ENCODE measurements at places on chromosomes 13 and 19. TPM values are rescaled to one million over a fixed set of nuclear protein-coding genes. Genes with fewer than 3 reads are reported as not detected.

DNA sequence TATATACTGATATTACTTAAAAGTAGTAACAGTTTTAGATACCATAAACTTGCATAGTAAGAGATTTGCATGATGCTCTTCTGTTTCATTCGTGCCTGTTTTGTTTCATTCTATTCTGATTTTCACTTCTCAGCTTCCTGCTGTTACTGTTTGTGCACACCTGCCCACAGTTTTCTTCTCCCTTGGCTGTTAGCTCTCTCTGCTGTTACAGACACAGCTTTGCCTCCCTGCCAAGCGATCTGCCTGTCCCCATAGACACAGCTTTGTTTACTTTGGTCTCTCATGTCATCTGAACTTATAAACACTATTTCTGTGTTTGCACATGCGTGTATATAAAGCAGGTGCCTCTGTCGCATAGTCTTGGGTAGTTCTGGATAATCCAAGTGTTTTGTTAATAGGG lies 21.4 kb upstream of the UPF3A start:
- no peak for DNase-seq

USE1 gene
- 29.8 TPM for total RNA-seq

GNG7 gene
- 0.07 TPM for total RNA-seq

GRCh38 chr13:71587193-71587592 lies 279.8 kb downstream of the DACH1 start:
- no peak for DNase-seq

DNA sequence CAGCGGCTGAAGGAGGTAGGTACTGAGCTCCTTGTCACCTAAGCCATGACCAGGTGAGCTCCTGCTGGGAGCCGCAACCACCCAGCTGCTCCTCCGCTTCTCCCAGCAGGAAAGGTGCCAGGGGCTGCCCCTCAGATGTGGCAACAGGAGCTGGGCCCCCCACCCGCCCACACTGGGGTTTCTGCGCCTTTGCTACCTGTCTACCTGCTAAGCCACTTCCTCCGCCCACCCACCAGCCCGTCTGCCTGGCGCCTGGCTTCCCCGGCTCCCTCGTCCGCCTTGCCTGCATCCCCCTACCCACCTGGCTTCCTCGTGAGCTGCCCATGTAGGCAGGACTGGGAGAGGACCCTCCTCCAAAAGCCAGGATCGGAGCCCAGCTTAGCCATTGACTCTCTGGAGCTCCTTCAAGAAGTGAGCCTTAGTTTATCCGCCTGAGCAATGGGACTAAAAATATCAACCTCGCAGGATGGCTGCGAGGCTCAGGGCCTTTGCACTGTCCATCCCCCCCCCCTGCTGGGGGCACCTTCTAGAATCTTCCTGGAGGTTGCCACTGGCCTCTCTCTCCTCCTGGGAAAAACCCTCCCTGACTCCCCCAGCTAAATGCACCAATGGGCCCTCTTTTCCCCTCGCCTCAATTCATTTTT lies 55.8 kb upstream of the KLF2 start:
- DNase-seq = no peak

DNA sequence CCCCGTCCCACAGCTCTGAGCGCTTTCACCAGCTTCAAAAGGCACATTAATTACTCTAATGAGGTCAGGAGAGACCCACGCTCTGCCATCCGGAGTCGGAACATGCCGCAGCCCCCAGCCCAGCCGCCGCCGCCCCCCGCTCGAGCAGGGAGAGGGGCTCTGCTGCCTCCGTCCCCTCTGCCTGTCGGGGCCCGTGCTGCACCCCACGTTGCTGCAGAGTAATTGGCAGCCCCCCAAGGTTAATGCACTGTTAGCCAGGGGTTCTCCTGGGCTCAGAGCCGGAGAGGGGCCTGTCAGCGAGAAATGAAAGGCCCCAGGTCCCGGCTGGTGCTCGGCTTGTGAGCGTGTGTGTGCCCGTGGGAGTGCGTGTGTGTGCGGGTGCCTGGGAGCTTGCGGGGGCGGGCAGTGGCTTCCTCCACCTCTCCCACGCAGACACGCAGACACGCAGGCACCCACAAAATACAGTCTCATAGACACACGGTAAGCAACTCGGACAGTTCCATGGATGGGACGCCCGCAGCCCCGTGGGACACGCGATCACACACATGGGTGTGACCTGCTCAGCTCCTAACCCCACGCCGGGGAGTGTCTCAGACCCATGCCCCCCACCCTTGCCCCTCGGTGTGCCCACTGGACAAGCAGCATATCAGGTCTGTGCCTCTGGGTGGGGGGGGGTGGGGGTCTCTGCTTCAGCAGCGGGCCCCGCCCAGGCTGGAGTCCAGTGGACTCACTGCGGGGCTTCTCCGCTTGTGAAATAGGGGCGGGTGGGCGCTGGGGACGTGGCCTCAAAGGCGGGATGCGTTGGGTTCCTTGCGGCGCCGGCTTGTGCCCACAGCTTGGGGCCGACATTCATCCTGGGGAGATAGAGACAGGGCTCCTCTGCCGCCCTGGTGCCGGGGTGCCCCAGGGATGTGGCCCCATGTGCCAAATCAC lies 4.8 kb upstream of the EFNA2 start:
- no peak for DNase-seq

GRCh38 chr19:49749771-49750170 lies 13.3 kb downstream of the TSKS start:
- DNase-seq = no peak

DNA sequence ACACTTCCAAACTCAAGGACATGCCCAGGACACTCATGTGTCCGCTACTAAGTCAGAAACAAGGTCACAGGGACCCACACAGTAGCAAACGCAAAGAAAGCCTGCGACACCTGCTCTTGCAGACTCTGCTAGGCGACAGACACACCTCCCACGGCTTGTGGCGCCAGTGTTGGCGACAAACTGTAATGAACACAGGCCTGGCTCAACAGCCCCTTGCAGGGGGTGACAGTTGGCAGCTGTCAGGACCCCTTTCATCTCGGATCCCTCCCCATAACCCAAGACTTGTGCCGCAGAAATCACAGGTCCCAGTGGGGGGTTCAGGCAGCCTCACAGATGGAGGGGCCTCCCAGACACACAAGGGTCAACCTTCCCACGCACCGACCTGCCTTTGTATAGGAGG lies 364 bp downstream of the CKM start:
- no peak for DNase-seq

DNA sequence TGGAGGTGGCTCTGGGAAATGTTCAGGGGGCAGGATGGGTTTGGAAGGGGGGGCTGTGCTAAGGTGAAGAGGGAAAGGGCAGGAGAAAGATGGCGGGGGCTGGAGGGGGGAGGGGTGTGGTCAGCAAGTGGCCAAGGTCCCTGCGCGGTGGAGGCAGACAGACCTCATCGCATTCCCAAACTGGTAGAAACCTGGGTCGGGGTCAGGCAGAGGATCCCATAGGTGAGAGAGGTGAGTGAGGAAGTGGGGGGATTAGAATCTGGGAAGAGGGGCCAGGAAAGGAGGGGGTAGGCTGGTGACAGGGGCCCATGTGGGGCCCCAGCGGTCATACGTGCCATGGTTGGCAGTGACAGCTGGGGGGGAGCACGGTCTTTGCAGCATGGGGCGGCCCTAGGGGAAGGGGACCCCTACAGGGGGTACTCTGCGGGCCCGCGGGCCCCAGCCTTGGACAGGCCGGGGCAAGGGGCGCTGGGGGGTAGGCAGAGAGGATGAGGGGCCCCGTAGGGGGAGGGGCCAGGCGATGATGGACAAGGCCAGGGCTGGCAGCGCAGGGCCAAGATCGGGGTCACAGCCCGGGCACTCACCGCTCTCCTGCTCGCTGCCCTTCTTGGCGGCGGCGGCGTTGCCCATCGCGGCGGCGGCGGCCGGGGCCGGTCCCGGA lies 514 bp downstream of the PRKACA start:
- DNase-seq = no peak

- DNase-seq = no peak
Measured at GRCh38 chr19:22257381-22257780, 28.9 kb upstream of the ZNF729 start.

DNA sequence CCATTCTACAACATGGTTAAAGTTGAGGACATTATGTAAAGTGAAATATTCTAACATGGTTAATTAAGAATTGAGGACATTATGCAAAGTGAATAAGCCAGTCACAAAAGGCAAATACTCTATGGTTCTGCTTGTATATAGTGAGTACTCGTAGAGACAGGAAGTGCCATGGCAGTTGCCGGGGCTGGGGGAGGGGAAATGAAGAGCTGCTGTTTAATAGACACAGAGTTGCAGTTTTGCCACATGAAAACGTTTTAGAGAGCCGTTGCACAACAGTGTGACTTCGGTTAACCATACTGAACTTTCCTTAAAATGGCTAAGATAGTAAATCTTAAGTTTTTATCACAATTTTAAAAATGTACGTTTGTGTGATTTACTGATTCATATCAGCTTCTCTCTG lies 176.9 kb downstream of the SHISA2 start:
- DNase-seq = peak; percentile 89

- DNase-seq = no peak
Measured at GRCh38 chr19:2457394-2458037, 757 bp upstream of the LMNB2 start.

GRCh38 chr13:53105477-53105876 lies 76.9 kb downstream of the OLFM4 start:
- no peak for DNase-seq

OR7E24 gene
- not detected for total RNA-seq

DAZAP1 gene
- total RNA-seq = 323 TPM

APOC1 gene
- total RNA-seq = 2.1 TPM

POGLUT2 gene
- total RNA-seq = 13.2 TPM

DNA sequence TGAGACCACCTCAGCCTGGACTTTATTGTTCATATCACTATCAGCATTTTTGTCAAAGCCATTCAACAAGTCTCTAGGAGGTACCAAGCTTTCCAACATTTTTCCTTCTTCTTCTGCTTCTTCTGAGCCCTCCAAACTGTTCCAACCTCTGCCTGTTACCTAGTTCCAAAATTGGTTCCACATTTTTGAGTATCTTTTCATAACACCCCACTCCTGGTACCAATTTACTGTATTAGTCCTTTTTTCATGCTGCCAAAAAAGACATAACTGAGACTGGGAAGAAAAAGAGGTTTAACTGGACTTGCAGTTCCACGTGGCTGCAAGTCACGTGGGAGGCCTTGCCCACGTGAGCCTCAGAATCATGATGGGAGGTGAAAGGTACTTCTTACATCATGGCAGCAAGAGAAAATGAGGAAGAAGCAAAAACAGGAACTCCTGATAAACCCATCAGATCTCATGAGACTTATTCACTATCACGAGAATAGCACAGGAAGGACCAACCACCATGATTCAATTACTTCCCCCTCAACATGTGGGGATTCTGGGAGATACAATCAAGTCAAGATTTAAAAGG lies 215.1 kb downstream of the PCDH17 start:
- DNase-seq = no peak

LILRB4 gene
- not detected for total RNA-seq

MEIOSIN gene
- not detected for total RNA-seq

DNA sequence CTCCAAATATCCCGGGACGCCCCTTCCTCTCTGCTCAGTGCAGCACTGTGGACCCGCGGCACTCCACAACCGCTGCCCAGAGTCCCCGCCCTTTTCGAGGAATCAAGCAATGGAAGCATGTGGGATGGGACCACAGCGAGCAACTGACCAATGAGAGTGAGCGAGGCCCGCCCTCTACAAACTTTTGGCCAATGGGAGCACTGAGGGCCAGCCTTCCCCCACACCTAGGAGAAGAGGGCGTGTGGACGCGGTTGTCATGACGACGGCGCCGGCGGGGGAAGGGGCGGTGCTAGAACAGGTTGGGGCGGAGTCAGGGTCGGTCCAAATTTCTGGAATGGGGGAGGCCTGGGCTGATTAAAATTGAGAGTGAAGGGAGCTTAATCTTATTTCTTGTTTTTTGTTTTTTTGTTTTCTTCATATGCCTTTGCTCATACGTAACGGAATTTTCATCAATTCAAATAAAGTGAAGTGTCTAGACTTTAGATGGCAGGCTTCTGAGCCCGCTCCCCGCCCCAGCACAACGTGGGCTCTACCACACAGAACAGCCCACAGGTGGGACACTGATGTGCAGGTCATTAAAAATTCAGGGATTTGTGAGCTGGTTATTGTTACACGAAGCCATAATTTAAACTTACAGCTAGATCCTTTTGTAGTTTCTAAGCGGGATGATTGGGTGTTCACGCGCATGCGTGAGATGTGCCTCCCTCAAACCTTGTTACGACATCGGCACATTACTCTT lies at the start of gene DNAAF3:
Gene DNAAF3 (minus strand): TSS at position 84 of the 739 bp plus-strand sequence. CDS start 200 bp downstream, outside the sequence.
- DNase-seq = peak; percentile 93

DNA sequence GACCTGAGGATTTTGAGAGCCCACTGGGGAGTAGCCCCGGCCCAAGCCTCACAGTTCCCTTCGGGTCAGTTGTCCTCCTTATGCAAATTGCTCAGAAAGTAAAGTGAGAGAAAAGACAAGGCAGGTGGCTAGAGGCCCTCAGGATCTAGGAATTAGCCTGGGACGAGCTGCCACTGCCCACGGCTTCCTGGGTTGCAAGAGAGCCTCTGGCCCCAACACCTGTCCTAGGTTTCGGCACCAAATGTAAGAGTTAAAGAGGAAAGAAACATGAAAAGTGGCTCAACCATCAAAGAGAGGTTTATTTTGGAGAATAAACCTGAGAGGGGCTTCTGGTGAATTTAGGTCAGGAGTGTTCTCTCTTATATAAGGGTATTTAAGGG lies 25.6 kb downstream of the TMEM255B start:
- no peak for DNase-seq

CASP14 gene
- total RNA-seq = not detected

C13orf46 gene
- 0.61 TPM for total RNA-seq

GRCh38 chr19:8515317-8515716 lies 1.4 kb upstream of the ZNF414 start:
- DNase-seq = peak; percentile 92

SSBP4 gene
- total RNA-seq = 154 TPM

GRCh38 chr19:3034656-3035541 lies 5.8 kb upstream of the TLE2 start:
- peak; percentile 86 for DNase-seq

- DNase-seq = peak; percentile 96
Measured at GRCh38 chr19:46346821-46347571, at the start of gene PPP5C. TSS of gene PPP5C (plus strand) at chr19:46347087. CDS start at chr19:46347097, 10 bp downstream.

NXNL1 gene
- not detected for total RNA-seq

DNA sequence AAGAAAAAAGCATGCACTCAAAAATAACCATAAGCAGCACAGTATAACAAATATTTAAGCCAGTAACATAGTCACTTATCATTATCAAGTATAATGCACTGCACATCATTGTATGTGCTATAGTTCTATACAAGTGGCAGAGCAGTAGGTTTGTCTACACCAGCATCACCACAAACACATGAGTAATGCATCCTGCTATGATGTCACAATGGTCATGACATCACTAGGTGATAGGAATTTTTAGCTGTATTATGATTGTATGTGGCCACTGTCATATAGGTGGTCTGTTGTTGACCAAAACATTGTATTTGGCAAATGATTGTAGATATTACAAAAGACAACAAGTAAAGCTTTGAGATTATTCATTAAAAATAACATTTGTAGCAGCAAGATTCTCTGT lies 860.7 kb upstream of the GPC6 start:
- no peak for DNase-seq

GRCh38 chr19:38701455-38702063 lies 42.7 kb downstream of the CAPN12 start:
- DNase-seq = no peak

ZNF383 gene
- total RNA-seq = 6.4 TPM

DNA sequence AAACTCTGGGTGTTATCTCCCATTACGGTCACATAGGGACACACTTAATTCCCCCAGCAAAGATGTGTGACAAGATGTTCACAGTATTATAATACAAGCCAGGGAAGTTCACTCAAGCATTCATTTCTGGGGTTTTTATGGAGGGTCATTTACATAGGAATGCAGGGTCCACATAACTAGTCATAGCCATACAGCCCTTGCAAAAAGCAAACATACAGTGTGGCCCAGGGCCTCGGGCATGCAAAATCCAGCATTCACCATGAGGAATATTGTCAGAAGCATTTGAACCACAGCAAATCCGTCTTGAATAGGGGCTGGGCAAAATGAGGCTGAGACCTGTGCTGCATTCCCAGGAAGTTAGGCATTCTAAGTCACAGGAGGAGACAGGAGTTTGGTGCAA lies 13.0 kb upstream of the ZNF460 start:
- DNase-seq = no peak

Measured in activated CD4-positive, alpha-beta T cell treated with anti-CD3 and anti-CD28 coated beads, Interleukin-2, amount 10 ng/mL, durations not matched to agents 24 days and 14 days (primary cell).